Right ventricle myocardium inferior (tissue), 1 donor: ENCODE measurements at places on chromosomes 2 and 18.

- no peak for DNase-seq
These were observed 14.5 kb upstream of the SIX3 start for GRCh38 chr2:44926957-44927356.

- no peak for DNase-seq
These were observed 89.8 kb upstream of the KCNH7 start for GRCh38 chr2:162928356-162928755.

DNA sequence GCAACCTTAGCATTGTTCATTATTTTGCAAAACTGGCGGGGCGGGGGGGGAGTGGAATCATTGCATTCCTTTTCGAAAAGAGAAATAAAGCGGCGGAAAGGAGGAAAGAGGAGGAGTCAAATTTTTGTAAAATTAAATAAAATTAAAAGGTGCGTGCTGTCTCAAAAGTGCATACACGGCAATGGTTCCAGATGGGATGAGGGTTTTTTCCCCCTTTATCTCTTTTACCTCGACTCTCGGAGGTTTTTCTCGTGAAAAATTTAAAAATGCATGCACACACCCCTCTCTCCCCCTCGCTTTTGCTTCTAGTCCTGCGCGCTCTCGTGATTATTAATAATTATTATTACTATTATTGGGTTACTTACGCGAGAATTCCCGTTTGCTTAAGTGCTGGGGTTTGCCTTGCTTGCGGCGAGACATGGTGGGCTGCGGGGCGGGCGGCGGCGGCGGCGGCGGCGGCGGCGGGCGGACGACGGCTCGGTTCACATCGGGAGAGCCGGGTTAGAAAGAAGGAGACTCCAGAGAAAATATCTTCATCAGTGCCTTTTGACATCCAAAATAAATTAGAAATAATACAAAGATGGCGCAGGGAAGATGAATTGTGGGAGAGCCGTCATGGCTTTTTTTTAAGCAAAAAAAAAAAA lies 481 bp downstream of the BCL11A start:
- DNase-seq = no peak

DNA sequence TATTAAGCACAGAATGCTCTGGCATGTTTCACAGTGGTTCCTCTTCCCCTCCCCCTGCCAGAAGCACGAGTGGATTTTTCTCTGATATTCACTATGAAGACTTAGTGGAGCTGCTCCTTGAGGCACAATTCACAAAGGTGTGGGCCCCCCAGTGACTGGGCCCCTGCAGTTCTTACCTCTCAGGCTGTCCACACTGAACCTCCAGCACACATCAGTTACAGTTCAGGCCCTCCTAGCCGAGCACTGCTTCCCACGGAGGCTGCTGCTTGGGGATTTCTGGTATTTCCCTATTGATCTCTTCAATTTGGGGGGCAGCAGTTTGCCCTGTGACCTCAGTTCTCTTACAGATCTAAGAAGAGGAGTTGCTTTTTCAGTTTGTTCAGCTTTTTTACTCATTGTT lies 236.1 kb downstream of the SH3RF3 start:
- no peak for DNase-seq

GRCh38 chr2:191499874-191500565 lies 177.9 kb upstream of the NABP1 start:
- no peak for DNase-seq

DNA sequence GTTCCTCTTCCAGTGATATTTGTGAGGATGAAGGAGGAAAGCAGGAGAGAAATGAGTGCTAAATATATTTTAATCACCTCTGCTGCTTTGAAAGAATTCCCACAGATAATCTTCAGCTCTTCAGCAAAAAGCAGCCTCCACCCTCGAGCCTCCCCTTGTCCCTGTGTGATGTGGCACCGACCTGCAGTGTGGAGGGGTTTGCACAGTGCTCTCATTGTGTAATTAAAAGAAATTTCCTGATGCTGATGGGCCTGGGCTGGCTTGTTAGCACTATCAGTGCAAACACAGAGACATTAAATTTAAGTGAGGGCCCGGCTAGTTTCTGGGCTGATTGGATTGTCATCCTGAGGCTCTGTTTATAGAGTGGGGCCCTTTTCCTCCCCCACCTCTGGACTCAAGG lies 53.4 kb downstream of the KIF5C start:
- no peak for DNase-seq

DNA sequence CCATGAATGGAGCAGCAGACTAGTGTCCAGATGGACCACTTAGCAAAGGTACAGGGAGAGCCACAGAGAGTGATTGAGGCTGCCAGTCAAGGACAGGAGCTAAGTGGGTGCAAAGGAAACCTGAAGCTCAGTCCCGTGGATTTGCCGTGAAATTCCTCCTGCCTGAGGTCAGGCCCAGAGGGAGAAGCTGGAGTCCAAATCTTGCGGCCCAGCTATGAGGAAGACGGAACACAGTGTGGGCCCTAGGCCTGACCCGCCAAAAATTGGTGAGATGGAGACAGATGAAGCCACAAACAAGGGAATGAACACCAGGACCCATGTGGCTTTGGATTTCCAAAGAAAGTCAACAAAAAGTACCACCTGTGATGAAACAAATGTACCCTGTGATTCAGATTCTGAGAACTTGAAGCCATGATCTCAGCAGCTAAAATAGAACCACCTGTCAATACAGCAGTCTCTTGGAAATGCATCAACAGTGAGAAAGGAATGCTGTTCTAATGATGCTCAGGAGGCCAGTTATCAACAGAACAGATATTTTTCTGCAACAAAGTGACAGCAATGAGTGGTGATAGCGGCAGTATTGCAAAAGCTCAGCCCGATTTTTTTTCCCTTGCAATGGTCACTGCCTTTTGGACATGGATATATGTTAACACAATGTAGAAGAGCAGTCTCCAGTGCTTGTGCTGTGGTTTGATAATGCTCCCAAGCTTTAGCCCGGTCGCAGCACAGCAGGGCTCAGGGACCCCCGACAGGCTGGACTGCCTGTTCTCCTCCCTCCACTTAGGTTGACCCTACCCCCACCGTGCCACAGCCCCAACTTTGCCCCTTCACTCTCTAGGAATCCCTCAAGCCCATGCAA lies 10.7 kb downstream of the COL6A3 start:
- DNase-seq = no peak

- DNase-seq = no peak
These were observed 876 bp downstream of the CNTNAP5 start for GRCh38 chr2:124025891-124026434.
